Stimulated activated effector memory CD8-positive, alpha-beta T cell treated with anti-CD3 and anti-CD28 coated beads, Interleukin-12 subunit alpha, Interleukin-12 subunit beta, amount 100 ng/mL, for 72 hours (primary cell): ENCODE measurements at places on chromosomes 4 and X.

DNA sequence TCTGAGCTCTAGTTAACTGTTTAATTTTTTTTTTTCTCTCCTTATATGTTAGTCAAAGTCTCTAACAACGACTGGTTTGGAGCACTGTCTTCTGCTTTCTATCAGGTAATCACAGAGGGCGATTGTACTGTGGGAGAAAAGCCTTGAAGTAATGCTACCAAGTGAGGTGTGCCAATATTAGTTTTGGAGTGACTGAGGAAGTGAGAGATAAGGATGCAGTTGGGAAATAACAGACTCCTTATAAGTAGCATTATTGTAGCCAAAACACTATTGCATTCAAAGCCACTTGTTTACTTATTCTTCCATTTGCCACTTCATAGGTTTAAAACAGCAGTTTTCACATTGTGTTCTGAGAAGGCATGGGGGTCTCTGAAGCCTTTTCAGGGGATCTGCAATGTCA, 79.1 kb upstream of the SLC6A14 start:
- no peak for DNase-seq

- no peak for DNase-seq
These were observed 231.5 kb downstream of the NAF1 start for GRCh38 chr4:162935214-162935613.

DNA sequence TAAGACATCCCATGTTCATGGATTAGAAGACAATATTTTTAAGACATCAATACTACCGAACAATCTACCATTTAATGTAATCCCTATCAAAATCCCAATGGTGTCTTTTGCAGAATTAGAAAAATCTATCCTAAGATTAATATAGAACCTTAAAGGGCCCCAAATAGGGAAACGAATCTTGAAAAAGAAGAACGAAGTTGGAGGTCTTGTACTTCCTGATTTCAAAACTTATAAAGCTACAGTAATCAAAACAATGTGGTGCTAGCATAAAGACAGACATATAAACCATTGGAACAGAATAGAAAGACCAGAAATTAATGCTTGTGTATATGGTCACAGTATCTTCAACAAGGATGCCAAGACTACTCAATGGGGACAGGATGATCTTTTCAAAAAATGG, 42.0 kb downstream of the CENPE start:
- DNase-seq: no peak

- DNase-seq: no peak
These were observed 12.8 kb downstream of the CYP4V2 start for GRCh38 chr4:186204103-186204559.

DNA sequence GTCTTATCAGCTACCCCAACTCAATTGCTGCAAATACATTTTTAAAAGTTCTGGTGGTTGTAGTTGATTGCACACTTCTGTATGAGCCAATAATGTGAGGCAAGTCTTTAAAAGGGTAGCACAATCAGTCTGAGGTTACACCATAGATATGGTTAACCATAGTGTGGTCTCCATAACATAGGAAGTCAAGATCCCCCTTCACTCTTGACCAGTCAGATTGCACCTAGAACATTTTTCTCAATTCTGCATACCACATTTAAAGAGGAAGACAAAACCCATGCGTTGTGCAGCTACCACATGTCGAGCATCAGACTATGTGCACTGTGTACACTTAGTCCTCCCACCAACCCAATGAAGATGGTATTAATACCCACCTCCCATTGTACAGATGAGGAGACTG, 26.5 kb upstream of the CYBB start:
- no peak for DNase-seq

DNA sequence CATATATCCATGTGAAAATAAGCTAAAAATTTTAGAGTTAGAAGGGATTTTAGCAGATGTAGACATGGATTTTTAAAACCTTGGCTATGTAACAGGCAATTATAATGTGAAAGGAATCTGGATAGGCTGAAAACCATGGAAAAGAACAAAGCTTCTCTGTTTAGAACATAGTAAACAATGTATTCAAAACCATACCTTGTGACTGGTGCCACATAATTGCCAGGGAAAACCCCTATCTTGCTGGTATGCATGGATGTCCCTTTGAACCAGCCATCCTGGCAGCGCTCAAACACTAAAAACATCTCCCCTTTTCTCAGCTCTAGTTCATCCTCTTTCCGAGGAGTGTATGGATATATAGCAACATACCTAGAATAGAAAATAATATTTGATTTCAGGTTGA, 110.6 kb upstream of the CBR4 start:
- no peak for DNase-seq

DNA sequence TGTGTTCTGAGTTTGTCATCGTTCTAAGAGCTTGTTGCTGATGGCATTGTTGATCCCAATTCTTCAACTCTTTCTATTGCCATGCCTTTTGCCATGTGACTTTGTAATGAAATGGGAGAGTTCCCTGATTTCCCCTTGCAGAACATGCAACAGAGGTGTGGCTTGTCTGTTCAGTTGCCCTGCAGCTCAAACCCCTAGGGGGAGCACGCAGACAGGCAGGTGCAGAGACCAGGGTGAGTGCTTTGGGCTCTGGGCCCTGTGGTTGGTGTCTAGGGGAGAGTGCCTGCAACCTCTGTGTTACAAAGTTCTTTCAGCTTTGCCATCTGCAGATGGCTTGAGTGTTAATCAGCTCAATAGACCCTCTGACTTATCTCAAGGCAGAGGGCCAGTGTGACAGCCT, 332.7 kb downstream of the MID1IP1 start:
- DNase-seq: no peak

DNA sequence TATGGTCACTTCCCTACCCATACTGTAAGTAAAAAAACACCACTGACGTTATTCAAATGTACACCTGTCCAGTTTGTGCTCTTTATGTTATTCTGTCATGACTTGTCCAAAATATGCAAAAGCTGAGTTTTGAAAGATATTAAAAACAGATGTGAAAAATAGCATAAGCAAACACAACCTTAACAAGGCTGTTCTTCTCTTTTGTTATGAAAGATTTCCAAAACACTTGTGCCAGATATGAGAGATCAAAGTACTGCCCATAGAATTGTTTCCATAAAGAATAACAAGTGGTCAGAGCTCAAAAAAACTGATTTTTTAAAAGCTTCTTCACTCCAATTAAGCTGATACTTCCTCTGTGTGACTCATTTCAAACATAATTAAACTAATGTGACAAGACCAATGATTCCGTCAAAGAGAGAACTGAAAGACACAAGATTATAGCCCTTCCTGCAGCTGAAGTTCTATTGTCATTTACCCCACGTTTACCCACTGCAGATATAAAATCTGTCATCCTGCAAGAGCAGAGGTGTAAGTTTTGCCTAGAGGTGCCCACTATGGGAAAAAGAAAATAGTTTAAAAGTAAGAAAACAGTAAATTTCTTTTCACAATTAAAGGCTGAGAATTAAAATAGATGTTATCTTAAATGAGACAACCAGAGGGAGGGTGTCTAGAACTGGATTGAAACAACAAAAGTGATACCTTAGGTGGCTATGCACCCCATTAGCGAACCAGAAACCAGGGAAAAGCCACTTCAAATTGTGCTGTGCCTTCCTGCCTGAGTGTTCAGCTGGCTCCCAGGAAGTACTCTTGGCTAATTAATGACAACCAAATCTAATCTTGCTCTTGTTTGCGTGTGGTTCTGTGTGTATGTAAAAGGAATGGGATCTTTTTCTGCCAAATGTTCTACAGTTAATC, 30.1 kb downstream of the RASSF6 start:
- no peak for DNase-seq

GRCh38 chr4:28277931-28278330, 1417.3 kb downstream of the STIM2 start:
- DNase-seq: no peak

- DNase-seq: no peak
These were observed 16.8 kb downstream of the SH3BP2 start for GRCh38 chr4:2809610-2810180.

DNA sequence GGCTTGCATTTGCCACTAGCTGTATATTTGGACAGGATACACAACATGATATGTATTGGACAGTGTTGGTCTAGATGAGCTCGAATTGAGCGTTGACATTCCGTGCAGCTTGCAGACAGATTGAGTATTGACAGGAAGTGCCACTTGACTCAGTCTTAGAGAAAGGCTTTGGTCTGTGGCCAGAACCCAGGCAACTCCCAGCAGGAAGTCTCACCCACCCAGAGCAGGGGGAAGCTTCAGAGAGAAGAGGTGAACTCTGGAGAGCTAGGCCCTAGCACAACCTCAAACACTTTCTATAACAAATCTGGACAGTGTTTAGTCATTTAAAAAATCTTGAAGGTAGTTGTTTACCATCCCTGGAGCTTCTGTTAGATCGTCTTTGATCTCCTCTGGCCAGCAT, 280.5 kb downstream of the FBXW7 start:
- peak; percentile 48 for DNase-seq

DNA sequence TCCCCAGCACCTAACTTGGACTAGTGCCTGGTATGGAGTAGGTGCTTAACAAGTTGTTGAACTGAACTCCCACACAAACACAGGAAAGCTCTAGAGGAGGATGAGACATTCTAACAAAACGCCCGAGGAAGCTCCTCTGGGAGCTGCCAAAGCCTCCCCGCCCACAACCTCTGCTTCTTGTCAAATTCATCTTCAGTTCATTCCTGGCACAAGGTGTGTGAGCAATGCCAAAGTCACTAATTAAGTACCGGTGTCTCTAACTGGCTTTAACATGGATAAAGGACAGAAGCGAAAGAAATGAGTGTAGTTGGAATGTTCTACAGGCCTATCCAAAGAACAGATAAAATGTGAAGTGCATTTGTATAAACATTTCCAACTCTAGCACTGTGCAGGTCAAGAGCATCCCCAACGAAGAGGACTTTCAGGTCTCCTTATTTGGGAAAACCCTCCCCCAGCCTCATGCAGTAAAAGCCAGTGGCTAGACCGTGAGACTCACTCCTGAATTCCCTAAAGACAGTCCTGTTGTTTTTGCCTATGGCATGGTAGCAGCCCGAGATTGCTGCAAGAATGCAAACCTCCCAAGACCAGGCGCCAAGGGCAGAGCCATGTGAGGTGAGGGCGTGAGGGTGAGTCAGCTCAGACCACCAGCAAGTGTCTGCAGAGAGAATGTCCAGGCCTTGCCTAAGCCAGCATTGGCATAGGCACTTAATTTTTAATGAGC, 72.2 kb upstream of the KLF3 start:
- DNase-seq: no peak

DNA sequence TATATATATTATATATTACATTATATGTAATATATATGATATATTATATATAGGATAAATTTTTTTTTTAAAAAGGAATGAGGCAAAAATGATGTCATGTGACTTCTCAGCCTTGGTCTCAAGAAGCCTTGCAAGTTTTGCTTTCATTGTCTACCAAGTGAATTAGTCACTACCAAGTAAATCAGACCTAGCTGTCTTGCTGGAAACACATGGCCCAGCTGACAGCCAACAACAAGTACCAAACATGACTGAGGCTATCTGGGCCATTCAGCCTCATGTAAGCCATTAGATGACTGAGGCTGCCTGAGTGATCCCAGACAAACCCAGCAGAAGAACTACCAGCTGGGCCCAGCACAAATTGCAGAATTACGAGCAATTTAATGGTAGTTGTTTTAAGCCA, 44.9 kb downstream of the HAND2 start:
- no peak for DNase-seq

GRCh38 chr4:5156682-5157081, 105.4 kb downstream of the STK32B start:
- DNase-seq: no peak

- no peak for DNase-seq
These were observed 30.4 kb downstream of the TXK start for GRCh38 chr4:48103483-48104139.

DNA sequence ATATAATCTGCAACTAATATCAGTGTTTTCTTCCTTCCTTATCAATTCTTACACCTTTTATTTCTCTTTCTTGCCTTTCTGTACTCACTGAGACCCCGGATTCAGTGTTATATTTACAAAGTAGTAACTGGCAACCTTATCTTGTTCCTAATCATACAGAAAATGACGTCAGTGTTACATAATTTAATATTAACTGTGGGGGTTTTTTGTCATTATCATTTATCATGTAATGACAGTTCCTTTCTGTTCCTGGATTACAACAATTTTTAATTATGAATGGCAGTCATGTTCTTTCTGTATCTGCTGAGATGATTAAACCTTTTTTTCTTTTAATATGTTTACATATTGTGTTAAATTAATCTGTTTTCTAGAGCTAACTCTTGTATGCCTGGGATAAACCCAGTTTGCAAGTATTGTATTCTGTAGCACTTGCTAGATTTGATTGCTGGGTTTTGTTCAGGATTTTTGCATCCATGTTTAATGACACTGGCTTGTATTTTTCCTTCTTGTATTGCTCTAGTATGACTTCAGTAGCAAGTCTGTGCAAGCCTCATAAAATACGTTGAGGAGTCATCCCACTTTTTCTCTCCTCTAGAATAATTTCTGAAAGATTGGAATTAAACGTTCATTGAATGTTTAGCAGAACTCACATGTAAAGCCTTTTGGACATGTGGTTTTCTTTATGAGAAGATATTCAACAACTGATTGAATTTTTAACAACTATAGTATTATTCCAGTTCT, 10.4 kb upstream of the HSPA4L start:
- DNase-seq: no peak

- DNase-seq: no peak
These were observed 40.5 kb downstream of the AFF2 start for GRCh38 chrX:148540671-148541583.

GRCh38 chr4:93748373-93749291, 79.9 kb upstream of the ATOH1 start:
- DNase-seq: no peak

GRCh38 chr4:55854129-55854528, 681 bp downstream of the EXOC1 start:
- DNase-seq: no peak

DNA sequence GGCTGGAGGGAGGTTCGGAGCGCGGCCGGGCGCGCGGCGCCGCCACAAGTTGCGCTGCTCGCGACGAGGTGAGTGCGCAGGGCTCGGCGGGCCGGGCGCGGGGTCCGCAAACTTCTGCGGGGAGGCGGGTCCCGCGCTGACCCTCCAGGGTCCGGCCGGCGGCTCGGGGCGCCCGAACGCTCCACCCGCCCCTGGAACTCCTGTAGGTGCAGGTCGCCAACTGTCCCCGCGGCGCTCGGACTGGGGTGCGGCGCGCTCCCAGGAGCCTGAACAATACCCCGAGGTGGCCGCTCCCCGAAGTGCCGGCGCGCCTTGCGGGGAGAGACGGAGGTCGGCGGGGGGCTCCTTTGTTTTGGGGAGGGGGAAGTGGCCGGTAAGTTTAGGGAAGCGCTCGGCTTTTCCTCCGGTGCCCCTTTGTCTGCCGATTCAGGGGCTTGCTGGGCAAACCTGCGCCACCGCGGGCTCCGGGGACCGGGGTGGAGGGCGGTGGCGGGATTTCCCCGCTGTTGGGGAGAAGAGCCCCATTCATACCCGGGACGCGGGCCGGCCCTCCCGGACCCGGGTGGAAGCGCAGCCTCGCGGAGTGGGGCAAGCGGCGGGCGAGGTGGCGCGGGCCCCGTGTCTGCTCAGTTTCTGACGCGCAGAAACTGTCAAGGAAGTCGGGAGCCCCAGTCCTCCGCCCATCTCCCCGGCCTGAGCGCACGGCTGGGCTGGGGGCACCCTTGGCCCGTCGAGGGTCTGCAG, 694 bp downstream of the TBL1X start:
- DNase-seq: peak; percentile 15
